ENCODE measurements at places on chromosomes 3 and 15. TPM values are rescaled to one million over a fixed set of nuclear protein-coding genes. Genes with fewer than 3 reads are reported as not detected.

SLC28A2 gene
- not detected for total RNA-seq

SI gene
- not detected for total RNA-seq

CYP1A2 gene
- not detected for total RNA-seq

SLC9C1 gene
- not detected for total RNA-seq

EDEM1 gene
- total RNA-seq = 18.6 TPM

GXYLT2 gene
- total RNA-seq = 24.1 TPM

CERS3 gene
- not detected for total RNA-seq

PDZRN3 gene
- 33.9 TPM for total RNA-seq

MYL3 gene
- 0.09 TPM for total RNA-seq

ACKR4 gene
- 4.7 TPM for total RNA-seq

IL5RA gene
- total RNA-seq = under 0.01 TPM

PLD1 gene
- 9.5 TPM for total RNA-seq

GOLGA8S gene
- under 0.01 TPM for total RNA-seq
